Colonic mucosa (tissue), 4 donors: ENCODE measurements at places on chromosomes 11 and 22. TPM values are rescaled to one million over a fixed set of nuclear protein-coding genes. Genes with fewer than 3 reads are reported as not detected.

GRCh38 chr11:12901874-12902481 is 107.1 kb upstream of the RASSF10 start:
- DNase-seq = no peak

GRCh38 chr11:82034527-82034926 is 699.1 kb downstream of the FAM181B start:
- no peak for DNase-seq

DNA sequence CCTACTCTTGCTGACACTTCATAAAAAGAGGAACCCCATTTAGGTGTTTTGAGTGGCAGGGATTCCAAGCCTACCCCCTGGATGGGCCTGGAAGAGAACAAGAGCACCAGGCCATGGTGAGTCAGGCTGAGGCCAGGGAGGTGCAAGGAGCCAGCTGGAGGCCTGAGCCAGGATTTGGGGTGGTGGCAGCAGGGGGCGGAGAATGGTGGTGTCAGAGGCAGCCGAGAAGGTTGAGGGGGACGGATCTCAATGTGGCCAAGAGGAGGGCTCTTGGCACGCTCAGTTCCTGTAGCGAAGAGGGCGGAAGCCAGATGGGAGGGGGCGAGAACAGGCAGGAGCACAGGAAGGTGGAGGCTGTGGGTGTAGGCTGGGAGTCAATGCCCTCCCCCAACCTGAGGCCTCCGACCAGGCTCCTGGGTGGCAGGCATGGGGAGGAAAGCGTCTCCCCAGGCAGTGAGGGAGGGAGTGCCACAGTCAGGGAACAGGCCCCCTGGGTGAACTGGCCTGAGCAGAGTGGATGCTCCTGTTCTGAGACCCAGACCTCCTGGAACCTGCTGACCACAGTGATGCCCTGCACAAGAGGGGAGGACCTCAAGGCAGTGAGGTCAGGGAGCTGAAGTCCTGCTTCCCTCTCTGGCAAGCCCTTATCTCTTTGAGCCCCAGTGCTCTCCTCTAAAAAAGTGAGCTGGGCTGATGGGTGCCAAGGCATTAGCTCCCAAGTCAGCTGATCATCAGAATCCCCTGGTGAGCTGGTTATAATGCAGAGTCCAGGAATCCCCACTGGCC is 13.9 kb downstream of the RTN4RL2 start:
- DNase-seq = no peak

DNA sequence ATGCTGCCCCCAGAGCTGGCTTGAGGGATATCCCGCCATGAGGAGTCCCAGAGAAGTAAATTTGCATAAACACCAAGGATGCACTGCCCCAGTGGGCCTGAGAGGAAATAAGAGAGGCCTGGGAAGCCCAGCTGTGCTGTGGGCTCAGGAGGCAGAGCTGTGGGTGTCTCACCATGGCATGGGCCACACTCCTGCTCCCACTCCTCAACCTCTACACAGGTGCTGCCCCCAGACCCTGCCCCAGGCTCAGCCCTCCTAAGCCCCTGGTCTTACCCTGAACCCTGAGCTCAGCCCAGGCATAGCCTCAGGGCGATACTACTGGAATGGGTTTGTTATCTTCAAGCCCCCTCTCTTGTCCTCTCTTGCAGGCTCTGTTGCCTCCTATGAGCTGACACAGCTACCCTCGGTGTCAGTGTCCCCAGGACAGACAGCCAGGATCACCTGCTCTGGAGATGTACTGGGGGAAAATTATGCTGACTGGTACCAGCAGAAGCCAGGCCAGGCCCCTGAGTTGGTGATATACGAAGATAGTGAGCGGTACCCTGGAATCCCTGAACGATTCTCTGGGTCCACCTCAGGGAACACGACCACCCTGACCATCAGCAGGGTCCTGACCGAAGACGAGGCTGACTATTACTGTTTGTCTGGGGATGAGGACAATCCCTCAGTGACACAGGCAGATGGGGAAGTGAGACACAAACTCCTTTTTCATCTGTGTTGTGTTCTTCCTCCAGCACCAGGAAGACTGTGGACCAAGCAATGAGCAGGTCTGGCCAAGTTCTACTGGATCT is 59.9 kb downstream of the GGTLC2 start:
- no peak for DNase-seq

DNA sequence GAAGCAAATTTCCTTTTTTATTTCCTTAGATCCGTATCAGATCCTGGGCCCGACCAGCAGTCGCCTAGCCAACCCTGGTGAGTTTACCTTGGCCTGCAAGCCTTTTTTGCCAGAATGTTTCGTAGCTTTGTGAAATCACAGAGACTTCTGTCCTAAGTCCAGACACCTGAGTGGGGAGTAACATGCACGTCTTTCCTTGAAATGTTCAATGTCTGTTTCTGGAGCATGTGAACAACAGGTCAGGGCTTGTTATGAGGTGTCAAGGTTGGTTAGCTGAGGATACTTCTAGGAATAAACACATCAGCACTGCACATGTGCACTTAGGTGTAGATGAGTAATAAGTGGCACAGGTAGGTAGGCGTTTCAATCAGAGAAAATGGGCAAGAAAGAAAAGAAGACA is 58.0 kb downstream of the KCNJ1 start:
- no peak for DNase-seq

GRCh38 chr11:95723361-95723942 is 66.1 kb downstream of the FAM76B start:
- no peak for DNase-seq

DNA sequence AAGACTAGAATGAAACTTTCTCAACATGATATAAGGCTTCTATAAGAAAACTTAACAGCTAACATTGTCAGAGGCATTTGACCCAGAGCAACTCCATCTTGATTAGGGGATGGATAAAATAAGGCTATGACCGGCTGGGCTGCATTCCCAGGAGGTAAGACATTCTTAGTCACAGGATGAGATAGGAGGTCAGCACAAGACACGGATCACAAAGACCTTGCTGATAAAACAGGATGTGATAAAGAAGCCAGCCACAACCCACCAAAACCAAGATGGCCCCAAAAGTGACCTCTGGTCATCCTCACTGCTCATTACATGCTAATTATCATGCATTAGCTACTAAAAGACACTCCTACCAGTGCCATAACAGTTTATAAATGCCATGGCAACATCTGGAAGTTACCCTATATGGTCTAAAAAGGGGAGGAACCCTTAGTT is 135.2 kb downstream of the TTC28 start:
- no peak for DNase-seq

SART1 gene
- total RNA-seq = 50.9 TPM

SOX6 gene
- total RNA-seq = 3.0 TPM
